NCI-H2029 treated with DMSO at 0.1 percent for 48 hours (cell line): ENCODE measurements at places on chromosomes 1 and 21.
A peak's percentile ranks its signal among the peaks of the same experiment; 100 is the strongest.

DNA sequence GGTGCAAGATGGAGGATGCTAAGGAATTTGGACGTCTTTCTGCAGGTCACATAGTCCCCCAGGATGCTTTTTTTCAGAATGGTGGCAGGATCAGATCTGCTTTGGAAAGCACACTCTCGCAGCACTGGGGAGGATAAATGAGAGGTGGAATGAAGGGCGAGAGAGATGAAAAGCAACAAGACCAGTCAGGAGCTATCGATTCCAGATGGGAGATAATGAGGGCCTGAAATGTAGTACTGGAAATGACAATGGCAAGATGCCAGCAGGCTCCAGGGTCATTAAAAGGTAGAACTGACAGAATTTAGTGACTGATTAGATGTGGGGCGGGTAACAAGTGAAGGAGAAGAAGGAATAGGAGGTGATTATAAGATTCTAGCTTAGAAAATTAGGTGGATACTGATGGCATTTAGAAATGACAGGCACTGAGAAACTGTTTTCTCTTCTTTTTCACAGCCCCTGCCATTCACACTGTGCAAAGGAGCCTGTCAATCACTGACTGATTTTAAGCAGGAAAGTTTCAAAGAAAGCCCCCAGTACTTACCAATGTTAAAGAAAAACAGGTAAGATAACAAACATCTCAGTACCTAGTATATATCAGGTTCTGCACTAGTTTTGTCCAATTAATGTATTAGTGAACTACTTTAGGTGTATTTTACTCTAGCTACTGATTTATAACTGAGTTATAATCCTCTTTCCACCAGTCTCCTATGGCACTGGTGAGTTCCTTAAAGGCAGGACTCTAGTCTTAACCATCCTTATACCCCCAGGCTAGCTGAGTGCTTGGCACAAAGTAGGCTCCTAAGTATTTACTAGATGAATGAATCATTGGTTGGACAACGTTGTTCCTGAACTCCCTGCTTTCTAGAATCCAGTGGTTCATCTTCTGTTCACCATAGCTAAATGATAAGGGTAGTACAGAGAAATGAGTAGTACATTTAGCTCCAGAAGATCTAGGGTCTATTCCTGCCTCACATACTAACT, 9.2 kb downstream of the PIGM start:
- DNase-seq, result no peak

DNA sequence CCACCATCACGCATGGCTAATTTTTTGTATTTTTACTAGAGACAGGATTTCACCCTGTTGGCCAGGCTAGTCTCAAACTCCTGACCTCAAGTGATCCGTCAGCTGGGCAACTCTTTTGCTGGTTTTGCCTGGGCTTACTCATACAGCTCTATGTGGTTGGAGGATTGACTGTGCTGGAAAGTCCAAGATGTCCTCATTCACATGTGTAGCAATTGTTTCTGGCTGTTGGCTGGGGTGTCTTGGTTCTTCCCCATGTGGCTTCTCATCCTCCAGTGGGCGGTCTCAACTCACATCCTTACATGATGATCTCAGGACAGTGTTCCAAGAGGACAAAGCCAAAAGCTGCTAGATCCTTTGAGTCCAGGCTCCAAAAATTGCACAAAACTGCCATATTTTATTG, 53.3 kb downstream of the TEX35 start:
- no peak for DNase-seq

DNA sequence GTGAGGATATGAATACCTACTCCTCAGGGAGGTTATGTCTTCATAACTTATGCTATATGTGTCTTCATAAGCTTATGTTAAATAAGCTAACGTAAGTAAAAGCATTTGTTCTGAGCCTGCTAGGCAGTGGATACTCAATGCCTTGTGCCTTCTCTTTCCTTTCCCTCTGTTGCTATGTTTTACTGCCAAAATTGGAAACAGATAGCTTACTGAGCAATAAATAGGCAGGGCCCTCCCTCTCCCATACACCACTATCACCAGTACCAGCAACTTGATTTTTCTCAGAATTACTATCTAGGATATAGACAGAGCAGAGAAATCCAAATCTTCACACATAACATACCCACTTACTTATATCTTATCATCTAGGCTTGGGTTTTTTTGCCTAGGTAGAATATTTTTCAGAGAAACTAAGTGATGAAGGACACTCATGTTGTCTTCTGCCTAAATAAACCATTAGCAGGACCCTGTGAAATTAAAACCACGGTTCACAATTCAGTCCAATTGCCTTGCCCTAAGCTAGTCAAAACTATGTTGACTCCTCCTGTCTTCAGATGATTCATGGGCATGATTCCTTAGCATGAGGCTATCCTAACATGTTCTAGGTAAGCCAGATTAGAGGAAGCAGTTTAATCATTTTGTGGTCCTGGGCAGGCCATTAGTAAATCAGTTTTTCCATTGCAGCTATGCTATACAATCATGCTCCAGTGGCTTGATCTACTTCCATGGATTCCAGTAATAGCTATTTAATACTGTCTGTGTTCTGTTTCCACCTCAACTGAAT, 15.9 kb upstream of the LRRC8C start:
- DNase-seq, result no peak

DNA sequence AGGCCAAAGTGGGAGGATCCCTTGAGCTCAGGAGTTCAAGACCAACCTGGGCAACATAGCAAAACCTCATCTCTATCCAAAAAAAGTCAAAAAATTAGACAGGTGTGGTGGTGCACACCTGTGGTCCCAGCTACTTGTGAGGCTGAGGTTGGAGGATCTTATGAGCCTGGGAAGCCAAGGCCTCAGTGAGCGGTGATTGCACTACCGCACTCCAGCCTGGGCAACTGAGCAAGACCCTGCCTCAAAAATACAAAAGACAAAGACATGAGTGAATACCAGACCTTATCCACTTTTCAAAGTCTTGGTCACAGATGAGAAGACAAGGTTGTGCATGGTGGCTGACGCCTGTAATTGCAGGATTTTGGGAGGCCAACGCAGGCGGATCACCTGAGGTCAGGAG, 13.2 kb upstream of the MSTO1 start:
- no peak for DNase-seq

DNA sequence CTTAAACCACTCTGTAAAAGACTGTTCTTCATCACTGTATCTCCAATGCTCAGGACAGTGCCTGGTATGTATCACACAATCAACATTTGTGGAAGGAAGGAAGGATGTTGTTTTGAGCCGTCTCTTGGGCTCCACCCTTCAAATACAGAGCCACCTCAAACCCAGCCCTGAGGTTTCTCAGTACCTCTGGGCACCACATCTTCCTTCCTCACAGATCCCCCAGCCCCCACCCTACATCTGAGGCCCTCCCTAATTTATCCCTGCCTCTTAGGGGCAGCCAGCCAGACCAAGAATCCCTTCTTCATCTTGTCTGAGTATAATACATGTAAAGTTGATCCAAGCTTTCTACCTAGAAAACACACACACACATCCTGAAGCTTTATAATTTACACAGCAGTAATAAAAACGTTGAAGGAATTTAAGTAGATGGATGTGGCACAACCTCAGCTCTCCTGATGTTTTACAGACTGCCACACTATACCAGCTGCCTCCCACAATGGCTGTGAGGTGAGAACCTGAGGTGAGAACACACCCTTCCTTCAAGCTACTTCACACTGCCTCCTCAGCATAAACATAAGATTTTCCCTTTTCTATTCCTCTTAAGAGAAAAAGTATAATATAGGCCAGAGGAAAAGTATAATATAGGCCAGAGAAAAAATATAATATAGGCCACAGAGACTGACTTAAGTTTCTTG, 48.5 kb downstream of the CDC7 start:
- no peak for DNase-seq

- DNase-seq, result no peak
These were observed 28.3 kb upstream of the IFI44L start for GRCh38 chr1:78591971-78592370.

DNA sequence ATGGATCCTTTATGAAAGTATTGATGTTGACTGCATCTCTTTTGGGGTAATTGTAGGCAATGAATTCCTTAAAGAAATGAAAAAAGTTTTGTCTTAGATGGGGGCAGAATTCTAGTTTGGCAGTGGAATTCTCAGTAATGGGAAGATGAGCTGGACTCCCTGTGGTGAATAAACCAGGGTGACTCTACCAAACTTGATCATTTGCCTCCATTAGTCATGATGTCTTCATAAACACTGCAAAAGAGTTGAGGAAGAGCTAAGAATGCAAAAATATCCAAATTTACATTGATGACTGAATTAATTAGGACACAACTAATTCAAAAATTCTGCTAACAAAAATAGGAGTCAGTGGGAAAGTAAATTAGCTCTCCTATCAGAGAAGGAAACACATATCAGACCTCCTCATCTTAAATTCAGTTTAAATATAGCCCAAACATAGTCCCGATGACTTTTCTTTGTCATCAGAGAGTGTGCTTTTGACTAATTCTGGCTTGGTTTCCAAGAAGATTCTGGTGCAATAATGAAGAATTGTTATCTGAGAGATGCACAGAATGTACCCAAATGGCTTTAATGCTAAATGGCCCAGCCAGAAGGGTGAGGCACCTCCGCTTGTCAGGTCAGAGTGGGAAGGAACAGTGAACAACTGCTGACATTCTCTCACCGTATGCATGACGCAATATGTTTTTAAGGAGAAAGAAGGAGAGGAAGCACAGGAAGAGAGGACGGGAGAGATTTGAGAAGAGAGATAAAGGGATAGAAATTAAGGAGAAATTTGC, 525.1 kb downstream of the LMO4 start:
- no peak for DNase-seq

GRCh38 chr1:147267711-147268110, 25.2 kb downstream of the CHD1L start:
- no peak for DNase-seq

DNA sequence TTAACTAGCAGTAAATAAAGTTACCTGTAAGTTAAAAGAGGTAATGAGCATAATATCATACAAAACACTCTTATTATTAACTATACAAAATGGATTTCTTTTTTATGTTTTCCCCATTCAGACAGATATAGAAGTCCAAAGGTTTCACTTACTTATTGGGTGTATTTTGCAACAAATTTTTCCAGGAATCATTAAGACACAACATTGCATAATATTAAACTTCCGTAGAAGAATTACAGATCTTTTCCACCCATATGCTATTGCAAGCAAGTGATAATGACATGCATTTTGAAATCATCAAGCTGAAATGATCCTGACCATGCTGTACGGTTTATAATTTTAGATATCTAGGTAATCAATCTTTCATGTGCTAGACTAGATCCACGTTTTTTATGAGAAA, 957.0 kb downstream of the NCAM2 start:
- no peak for DNase-seq

DNA sequence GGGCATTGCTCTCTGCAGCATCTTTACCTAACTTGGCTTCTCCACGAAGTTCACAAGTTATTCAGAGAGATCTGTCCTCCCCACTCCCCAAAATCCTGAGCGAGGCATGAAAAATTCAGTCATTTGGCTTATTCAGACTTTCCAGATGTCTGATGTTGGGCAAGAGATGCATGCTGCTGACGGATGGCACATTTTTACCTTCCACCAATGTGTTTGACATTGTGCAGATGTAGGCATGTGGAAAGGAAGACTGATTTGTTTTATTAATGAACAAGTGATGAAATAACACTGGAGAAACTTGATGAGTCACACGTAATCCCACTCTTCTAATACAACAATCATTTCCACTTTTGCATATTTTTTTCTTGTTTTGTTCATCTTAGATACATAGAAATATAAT, 86.7 kb downstream of the C1orf94 start:
- DNase-seq, result no peak

- DNase-seq, result no peak
These were observed 30.0 kb downstream of the IRF2BP2 start for GRCh38 chr1:234579967-234580366.

DNA sequence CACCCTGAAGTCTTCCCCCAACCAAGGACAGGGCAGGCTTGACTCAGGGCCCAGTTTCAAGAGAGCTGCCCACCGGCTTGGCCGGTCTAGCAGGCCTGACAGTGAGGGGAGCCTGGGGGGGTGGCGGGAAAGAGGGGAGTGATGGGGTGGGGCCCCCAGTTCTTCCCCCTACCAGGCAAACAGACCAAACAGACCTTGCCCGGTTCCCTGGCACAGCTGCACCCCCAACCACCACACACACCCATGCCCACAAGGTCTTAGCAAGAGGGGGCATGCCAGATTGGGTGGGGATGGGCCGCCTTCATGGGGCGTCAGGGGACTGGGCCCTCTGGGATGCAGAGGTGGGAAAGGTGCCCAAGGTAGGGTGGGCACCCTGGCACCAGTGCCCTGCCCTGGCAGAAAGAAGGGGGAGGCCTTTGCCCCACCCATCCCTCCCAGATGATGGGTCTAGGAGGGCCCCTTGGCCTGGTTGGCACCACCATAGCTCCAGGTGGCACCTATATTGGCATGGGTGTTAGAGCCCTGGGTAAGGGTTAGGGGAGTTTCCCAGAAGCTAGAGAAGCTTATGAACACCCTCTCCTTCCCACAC, 8.9 kb downstream of the ZBTB7B start:
- no peak for DNase-seq

DNA sequence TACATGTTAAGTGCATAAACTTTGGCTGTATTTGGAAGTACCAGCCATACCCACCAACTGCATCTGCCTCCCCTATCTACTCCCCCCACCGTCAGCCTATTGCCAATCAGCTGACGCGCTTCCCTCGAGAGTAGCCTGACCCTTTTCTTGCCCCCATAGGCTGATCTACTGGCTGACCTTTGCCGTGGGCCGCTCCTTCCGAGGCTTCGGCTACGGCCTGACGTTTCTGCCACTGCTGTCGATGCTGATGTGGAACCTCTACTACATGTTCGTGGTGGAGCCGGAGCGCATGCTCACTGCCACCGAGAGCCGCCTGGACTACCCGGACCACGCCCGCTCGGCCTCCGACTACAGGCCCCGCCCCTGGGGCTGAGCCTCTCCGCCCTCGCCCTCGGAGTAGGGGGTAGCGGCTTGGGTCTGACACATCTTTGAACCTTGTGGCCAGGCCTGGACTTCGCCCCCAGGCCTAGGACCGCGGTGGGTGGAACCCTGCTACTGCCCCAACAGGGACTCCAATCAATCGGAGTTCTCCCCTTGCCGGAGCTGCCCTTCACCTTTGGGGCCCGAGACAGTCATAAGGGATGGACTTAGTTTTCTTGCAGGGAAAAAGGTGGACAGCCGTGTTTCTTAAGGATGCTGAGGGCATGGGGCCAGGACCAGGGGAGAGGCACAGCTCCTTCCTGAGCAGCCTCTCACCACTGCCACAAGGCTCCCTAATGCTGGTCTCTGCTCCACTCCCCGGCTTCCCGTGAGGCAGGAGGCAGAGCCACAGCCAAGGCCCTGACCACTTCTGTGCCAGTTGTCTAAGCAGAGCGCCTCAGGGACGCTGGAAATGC, 4.0 kb downstream of the GLMP start:
- peak; percentile 55 for DNase-seq

GRCh38 chr1:78492386-78492950, 1.7 kb downstream of the PTGFR start:
- DNase-seq, result no peak
